Sigmoid colon (tissue), 7 donors: ENCODE measurements at places on chromosomes 7 and 10. TPM values are rescaled to one million over a fixed set of nuclear protein-coding genes. Genes with fewer than 3 reads are reported as not detected.

Gene SAMD8
- polyA plus RNA-seq, result 6.3 TPM

Gene RASA4
- polyA plus RNA-seq, result 5.4 TPM

Gene WNT8B
- not detected for polyA plus RNA-seq

Gene GPR15LG
- 293 TPM for polyA plus RNA-seq

Gene LEP
- 5.4 TPM for polyA plus RNA-seq

Gene TACR2
- not detected for polyA plus RNA-seq

Gene LDB1
- 10.4 TPM for polyA plus RNA-seq

Gene SIRT1
- 11.8 TPM for polyA plus RNA-seq

Gene ELMO1
- 13.6 TPM for polyA plus RNA-seq

Gene MMP21
- not detected for polyA plus RNA-seq

Gene ATP6V0A4
- not detected for polyA plus RNA-seq

Gene STAG3
- 32.6 TPM for polyA plus RNA-seq

Gene ADARB2
- polyA plus RNA-seq, result 0.98 TPM

Gene MARVELD1
- 22.2 TPM for polyA plus RNA-seq

Gene FRAT1
- 3.0 TPM for polyA plus RNA-seq

Gene ITPRIP
- polyA plus RNA-seq, result 1.6 TPM

Gene NPY4R
- polyA plus RNA-seq, result 0.46 TPM

Gene FANK1
- polyA plus RNA-seq, result 3.4 TPM
